ENCODE measurements at places on chromosomes 4 and X.
A peak's percentile ranks its signal among the peaks of the same experiment; 100 is the strongest.

DNA sequence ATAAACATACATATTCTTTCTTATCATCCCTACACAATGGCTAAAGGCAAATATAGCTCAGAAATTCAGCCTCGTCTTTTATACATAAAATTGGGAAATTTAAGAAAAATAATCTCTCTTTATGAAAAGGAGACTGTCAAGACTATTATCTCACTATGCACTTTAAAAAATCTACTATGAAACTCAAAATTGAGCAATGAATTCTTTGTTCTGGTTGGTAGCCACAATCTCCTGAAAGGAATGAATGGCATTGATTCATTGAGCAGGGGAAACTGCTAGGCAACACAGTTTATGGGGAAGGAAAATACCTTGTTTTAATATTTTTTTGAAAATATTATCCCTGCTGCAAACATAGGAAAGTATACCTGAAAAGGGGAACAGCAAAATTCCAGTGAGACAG, 397.1 kb downstream of the RAB28 start:
- DNase-seq = no peak

DNA sequence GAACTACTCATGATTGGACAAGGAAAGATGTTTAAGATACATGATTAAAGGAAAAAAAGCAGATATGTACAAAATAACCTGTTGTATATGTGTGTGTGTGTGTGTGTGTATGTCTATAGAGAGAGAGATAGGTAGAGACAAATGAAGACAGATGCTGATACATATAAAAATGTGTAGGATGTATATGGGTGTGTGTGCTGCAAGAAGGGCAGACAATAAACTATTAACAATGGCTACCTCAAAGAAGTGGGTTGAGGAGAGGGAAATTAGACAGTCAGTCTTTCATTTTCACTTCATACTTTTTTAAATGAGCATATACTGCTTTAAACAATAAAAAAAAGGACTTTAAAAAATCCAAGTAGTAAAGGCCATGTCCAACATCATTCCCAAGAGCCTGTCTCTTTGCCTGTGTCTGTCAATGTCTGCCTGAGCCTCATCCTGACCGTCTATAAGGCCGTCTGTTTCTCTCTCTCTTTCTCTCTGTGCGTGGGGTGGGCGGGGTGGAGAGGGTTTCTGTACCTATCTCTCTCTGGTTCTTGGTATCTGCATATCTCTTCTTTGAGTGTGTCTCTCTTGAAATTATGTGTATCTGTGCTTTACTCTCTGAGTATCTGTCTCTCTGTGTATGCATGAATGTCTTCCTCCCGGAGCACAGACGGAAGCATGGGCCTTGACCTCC, 62.8 kb downstream of the LRBA start:
- DNase-seq = no peak

GRCh38 chr4:80027611-80028010, 45.4 kb downstream of the ANTXR2 start:
- DNase-seq = no peak

GRCh38 chr4:57575426-57575825, 465.2 kb upstream of the IGFBP7 start:
- DNase-seq = no peak

DNA sequence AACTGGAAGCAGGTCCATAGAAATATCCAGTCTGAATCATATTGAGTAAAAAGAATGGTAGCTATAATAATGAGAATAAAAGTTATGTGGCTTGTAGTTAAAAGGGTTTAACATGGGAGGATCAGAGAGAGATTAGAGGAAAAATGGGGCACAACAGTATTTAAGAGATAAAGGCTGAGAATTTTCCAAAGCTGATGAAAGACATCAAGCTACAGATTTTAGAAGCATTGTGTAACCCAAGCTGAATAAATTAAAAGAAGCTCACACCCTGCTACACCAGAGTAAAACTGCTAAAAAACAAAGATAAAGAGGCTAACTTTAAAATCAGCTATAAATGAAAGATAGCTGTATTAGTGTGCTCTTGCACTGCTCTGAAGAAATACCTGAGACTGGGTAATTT, 94.2 kb downstream of the AASDH start:
- DNase-seq = no peak

DNA sequence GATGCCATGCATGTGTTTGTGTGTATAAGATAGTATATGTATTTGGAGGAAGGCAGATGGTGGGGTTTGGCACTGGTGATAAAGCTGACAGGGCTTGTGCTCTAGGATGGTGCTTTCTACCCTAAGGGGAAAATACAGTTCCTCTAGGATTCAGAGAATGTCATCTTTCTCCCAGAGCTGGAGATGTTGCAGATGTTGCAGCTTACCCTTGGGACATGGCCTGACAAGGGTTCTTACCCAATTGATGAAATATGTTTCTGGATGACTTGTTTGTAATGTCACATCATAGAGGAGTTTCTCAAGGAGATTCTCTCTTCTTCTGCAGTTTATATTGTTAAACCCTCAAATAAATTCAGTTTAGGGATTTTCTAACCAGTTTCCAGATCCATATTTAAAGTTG, 52.5 kb upstream of the PITX2 start:
- DNase-seq = no peak

DNA sequence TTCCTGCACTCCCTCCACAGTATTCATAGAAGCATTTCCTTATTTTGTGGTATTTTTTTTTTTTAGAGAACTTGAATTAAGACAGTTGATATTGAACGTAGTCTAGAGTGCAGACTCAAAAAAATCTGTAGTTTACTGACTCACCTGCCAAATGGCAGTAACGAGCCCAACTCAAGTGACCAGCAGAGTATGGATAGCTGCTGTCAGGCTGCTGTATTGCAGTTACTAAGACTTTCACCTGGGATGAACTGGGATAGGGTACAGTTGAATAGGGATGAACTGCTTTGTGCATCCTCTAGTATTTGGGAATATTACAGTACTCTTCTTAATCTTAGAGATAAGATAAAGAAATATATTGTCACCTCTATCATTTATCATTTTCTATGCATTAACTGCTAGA, 7.0 kb upstream of the SLC7A11 start:
- DNase-seq = no peak

DNA sequence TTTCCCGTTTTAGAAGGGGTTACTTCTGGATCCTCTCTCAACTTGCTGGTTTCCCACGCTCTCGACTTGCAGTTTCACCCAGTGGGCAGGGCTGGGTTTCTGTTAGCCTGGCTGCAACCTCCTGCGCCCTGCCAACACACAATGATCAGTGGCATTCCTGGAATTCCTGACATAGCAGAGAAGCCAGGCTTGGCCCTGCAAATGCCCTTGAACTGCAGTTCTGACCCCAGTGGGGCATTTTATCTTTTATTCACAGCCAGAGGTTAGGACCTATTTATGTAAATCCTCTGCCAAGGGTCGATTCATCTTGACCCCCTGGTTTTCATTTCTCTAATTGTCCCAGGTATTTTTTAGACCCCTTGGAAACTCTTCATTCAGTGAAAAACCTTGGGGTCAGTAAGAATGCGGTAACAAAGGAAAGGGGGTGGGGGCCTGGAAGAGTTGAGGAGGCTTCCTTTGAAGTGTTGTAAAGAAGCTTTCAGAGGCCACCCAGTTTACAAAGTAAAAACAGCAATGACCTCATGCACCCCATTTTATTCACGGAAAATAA, 217.6 kb downstream of the ZNF674 start:
- no peak for DNase-seq

DNA sequence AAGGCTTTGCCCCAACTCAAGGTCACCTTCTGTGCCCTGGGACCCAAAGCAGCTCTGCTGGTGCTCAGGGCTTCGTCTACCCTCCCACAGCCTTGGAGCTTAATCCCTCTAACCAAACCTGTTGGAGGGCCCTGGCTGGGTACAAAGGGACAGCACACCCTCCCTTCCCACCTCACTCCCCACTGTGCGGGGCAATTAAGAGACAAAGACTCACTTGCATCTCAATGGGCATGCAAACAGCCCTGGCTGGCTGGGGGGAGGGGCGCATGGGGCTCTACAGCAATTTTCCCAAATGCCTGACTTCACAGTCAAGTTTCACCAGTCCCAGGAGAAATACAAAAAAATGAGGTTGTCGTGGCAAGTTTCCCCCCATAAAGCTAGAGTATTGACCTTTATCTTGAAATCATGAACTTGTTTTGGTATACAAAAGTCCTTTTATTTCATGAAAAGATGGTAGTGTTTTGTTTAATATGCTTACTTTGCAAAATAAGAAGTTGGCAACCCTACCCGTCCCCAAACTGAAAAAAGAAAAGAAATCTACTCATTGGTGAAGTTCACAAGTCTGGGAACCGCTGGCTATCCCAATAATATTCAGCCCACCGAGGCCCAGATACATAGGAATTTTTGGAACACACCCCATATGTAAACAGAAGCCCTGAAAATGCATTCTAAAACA, 4.1 kb upstream of the CD99L2 start:
- DNase-seq = no peak

DNA sequence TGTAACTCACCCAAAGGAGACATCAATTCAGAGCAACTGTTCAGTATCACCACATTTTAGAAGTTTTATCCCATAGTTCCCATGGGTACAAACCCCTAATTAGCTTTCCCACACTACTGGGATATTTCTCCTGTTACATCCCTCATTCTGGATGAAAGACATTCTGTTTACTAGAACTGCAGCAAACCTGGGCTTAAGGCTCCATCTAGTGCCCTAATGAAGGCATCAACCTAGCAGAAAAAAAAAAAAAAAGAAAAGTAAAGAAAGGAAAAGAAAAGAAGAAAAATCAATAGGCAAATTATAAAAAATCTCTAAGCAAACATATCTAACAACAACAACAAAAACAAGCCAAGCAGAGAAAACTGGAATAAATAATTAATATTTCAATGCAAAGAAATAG, 133.7 kb upstream of the CPXCR1 start:
- no peak for DNase-seq

DNA sequence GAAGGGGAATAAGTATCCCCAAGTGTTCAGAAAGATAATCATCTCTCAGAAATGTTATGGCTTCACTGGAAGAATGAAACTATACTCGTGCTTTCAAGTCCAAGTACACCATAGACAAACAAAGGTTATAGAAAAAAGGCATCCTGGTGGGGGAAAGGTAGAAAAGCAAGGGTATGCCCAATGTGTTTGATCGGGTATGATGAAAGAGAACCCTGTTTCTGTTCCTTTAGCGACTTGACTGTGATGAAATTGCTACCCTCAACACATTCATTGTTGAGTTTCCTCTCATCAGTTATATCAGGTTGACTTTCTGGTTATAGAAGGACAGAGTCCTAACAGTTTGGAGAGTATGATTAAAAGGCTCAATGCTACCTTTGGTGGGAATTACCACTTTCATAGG, 464.3 kb downstream of the GRXCR1 start:
- no peak for DNase-seq

GRCh38 chr4:98619180-98619579, 39.2 kb downstream of the TSPAN5 start:
- DNase-seq = no peak

- no peak for DNase-seq
Measured at GRCh38 chr4:83109480-83110222, 4.9 kb downstream of the PLAC8 start.

DNA sequence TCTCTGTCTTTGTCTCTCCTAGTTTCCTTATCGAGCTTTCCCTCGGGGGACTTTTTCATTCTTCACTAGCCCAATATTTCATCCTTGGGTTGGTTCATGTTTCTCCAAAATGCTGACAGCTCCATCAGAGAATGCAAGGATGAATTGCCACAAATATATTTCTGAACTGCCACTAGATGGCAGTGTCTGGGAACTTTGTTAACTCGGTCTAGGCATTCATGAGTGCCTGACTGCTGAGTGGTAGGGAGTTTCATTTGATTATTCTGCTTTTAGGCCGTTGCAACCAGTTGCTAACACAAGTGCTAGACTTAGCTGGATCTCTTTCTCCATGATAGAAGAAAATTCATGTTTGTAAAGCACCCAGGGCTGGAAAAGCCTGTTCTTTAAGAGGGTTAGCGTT, 73.5 kb upstream of the RAP2C start:
- peak; percentile 52 for DNase-seq
